LoVo (cell line): ENCODE measurements at places on chromosomes 6 and 20.
A peak's percentile ranks its signal among the peaks of the same experiment; 100 is the strongest.

DNA sequence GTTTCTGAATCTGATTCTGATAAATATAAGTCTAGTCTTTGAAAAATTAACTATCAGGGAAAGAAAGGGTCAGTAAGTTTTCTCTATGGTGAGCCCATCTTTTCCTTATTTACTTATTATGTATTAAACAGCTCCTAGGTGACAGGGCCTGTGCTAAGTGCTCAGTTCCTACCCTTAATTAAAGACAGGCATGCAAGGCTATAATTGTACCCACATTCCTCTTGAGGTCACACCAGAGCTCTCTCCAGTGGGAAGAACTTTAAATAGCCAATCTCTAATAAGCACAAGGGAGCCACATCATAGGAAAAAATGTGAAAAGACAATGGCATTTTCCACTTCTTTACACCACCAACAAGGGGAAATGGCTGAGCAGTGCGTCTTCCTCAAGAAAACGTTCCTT, 421.8 kb upstream of the SLC35B3 start:
- no peak for DNase-seq

- DNase-seq, result no peak
Measured at GRCh38 chr6:72822691-72823090, 200.8 kb downstream of the KCNQ5 start.

DNA sequence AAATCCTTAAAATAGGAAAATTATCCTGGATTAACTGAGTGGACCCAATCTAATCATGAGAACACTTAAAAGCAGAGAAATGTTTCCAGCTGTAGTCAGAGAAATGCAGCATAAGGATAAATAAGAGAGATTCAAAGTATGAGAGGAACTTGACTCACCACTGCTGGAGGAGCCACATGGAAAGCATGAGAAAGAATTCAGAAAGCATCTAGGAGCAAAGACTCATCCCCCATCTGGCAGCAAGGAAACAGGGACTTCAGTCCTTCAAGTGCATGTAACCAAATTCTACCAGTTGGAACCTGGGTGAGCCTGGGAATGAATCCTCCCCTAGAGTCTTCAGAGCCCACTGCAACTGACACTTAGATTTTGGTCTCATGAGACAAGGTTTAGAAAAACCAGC, 33.7 kb downstream of the RNF146 start:
- DNase-seq, result no peak

DNA sequence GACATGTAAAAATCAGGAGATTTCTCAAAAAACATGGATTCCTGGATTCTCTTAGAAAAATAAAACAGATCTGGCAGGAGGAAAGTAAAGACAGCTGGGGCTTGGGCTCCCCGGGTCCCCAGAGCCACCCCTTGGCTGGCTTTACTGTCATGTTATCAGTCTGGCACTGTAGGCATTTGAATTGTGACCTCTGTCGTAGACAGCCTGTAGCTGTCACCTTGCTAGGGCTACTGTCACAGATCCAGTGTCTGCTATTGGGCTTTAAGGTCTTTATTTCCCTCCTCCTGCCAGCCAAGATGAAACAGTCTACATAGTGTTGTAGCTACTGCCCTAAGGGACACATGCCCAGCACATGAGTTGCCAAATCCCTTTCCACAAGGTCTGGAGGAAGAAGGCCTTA, 37.5 kb downstream of the ABRACL start:
- no peak for DNase-seq

- no peak for DNase-seq
Measured at GRCh38 chr20:24147961-24148360, 159.4 kb upstream of the GGTLC1 start.

DNA sequence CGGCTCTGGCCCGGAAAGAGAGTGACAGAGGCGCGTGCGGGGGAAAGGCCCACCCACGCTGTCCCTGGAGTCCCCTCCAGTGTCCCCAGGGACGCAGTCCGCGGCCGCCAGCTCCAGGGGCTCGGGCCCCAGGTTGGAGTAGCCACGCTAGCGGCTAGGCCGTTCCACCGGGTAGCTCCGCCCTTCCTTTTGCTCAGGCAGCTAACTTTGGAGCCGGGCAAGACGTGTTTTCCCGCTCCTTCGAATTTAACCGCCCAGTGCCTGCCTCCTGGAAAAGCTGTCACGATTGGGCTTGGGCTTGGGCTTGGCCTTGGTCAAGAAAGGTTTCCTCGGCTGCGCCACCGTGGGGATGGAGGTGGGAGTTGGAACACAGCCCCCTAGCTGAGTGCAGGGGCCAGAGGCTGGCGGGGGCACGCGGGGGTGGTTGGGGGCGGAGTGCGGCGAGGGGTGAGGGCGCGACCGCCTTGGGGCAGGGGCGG, 4.7 kb downstream of the LINC00237 start:
- DNase-seq, result peak; percentile 25

- no peak for DNase-seq
Measured at GRCh38 chr6:157292202-157292601, 31.1 kb downstream of the TMEM242 start.

DNA sequence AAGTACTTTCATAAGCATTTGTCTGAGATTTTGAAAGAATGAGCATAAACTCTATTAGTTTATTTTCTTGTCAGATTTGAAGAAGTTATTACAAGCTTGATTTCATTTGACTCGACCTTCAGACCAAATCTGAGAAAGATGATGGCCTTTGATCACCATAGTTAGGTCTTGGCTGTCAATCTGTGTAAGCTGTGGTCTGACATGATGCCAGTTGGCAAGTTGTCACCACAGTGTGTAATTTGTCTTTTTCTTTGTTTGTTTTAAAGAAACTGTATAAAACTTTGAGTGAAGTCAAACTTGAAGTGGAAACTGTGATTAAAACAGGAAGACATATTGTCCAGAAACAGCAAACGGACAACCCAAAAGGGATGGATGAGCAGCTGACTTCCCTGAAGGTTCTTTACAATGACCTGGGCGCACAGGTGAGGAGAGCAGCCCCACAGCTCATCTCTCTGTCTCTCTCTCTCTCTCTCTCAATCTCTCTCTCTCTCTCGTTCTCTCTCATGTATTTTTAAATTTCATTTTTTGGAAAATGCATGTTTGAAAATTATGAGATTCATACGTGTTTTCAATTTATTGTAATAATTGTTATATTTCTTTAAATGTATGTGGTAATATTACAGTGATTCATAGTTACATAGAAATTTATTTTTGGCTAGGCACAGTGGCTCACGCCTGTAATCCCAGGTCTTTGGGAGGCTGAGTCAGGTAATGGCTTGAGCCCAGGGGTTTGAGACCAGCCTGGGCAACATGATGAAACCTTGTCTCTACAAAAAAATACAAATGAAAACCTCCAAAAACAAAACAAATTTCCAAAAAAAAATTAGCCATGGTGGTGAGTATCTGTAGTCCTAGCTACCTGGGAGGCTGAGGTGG, 208.1 kb downstream of the UTRN start:
- no peak for DNase-seq

DNA sequence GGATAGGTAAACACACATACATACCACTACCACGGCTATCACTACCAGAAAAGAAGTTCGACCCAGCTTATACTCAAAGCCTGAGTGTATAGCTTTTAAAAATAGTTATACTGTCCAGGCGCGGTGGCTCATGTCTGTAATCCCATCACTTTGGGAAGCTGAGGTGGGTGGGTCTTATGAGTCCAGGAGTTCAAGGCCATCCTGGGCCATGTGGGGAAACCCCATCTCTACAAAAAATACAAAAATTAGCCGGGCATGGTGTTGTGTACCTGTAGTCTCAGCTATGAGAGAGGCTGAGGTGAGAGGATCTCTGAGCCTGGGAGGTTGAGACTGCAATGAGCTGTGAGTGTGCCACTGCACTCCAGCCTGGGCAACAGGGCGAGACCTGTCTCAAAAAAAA, 32.9 kb downstream of the NKX2-4 start:
- no peak for DNase-seq

GRCh38 chr6:25927756-25928216, 2.7 kb downstream of the SLC17A2 start:
- no peak for DNase-seq

DNA sequence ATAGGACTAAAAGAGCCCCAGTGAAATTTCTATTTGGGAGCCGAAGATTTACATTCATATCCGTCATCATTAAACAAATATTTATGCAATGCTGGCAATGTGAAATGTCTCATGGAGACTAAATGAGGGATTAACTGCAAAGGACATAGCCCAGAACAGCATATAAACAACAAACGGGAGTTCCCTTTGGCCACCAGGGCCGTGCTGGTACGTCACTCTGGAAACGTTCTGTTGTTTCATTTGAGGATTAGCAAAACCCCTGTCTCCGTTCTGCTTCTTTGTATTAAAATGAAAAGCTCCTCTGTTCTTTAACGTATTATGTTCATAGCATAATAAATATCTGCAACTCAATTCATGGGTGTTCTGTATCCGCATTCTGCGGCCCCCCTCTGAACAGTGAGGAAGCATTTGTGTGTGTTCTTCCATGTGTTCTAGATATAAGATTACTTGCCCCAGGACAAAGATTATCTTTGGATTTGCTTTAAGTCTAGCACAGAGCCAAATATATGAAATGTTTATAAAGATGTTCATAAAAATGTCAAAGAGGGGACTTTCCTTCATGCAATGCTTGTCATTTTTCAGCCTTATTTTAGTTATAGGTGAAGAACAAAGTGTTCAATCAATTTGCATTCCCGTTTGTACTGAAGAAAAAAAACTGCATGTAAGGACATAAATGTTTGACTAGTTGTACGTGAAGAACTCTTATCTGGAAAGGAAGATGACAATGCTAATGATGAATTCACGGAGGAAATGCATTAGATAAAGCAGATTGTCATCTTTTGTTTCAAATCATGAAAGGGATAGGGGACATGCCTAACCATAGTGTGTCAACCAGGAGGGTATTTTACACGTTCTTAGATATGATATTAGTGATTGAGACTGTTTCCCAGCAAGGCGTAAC, 90.0 kb upstream of the TNFAIP3 start:
- DNase-seq, result no peak

- no peak for DNase-seq
Measured at GRCh38 chr6:89921691-89922090, 27.4 kb downstream of the GJA10 start.

- no peak for DNase-seq
Measured at GRCh38 chr6:42819803-42820511, 38.1 kb downstream of the BICRAL start.

GRCh38 chr6:63804381-63804956, 168.9 kb downstream of the PHF3 start:
- DNase-seq, result no peak

- DNase-seq, result no peak
Measured at GRCh38 chr6:1893470-1894130, 283.9 kb downstream of the FOXC1 start.

DNA sequence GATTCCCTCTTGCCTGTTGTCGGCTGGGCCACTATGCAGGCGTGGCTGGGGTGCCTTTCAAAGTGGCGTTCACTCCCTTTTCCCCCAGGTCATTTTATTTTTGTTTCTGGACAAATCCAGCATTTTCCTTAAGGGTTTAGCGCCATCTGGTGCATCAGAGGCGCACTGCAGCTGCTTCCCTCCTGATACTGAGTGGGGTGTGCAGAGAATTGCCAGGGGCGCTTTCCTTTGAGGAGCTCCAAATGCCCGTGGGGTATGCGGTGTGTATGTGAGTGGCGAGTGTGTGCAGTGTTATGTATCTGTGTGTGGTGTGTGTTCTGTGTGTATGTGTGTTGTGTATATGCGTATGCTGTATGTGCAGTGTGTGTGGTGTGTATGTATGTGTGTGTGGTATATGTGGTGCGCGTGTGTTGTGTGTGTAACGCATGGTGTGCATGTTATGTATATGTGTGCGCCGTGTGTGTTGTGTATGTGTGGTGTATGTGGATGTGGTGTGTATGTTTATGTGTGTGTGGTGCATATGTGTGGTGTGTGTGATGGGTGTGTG, 100.1 kb upstream of the AGPAT4 start:
- peak; percentile 44 for DNase-seq
